B cell (primary cell): ENCODE measurements at places on chromosomes 11 and 22.

DNA sequence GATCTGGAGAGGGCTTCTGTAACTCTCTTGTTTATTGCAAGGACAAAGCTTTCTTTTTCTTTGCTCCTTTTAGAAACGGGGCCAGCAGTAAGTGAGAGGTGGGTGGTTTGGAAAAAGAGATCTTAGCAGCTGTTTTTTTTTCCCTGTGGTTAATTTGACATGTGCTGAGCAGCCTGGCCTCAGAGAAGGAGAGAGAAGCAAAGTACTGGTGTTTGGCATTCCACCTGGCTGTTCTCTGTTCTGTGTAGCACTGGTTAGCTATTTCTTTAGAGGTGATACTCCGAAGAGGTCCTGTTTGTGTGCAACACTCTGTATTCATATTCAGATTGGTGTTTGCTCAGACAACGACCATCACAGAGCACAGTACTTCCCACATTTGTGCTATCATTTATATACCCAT lies 80.8 kb upstream of the SORL1-AS1 start:
- peaks cover 4% of the 10 kb centered on the region for H3K36me3 ChIP-seq
- no peak overlapping the region for H3K4me3 ChIP-seq
- H3K4me1 ChIP-seq = peaks cover 22% of the 10 kb centered on the region
- H3K27me3 ChIP-seq = no peaks in the 10 kb centered on the region
- no peak for DNase-seq

- H3K36me3 ChIP-seq = peaks cover 38% of the 10 kb centered on the region
- H3K27ac ChIP-seq = no peak overlapping the region
- H3K4me1 ChIP-seq = no peaks in the 10 kb centered on the region
- DNase-seq = no peak
Measured at GRCh38 chr11:129861702-129862522, 33.5 kb downstream of the NFRKB start.

DNA sequence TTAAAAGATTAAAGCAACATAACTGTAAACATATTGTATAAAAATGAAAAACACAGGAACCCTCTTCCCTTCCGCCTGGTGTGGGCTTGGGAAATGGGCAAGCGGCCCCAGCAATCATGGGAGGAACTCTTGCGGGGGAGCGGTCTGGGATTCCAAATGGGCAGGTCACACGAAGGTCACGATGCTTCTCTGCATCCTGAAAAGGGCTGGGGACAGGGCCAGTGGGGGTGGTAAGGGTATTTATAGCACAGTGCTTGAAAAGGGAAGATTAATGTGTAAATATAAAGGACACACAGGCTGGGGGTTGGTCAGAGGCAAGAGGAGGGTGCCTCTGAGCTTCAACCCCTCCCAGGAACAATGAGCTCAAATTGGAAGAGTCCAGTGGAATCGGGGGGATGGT lies 46.9 kb upstream of the OR4B1 start:
- no peak for DNase-seq
- no peaks in the 10 kb centered on the region for H3K27me3 ChIP-seq
- peaks cover 25% of the 10 kb centered on the region for H3K36me3 ChIP-seq
- no peak overlapping the region for H3K4me3 ChIP-seq

GRCh38 chr11:65308281-65308891 lies 6.3 kb upstream of the CDC42EP2 start:
- no peaks in the 10 kb centered on the region for H3K36me3 ChIP-seq
- H3K27ac ChIP-seq = no peak overlapping the region
- DNase-seq = no peak
- peaks cover under 1% of the 10 kb centered on the region for H3K27me3 ChIP-seq
- no peaks in the 10 kb centered on the region for H3K4me1 ChIP-seq

DNA sequence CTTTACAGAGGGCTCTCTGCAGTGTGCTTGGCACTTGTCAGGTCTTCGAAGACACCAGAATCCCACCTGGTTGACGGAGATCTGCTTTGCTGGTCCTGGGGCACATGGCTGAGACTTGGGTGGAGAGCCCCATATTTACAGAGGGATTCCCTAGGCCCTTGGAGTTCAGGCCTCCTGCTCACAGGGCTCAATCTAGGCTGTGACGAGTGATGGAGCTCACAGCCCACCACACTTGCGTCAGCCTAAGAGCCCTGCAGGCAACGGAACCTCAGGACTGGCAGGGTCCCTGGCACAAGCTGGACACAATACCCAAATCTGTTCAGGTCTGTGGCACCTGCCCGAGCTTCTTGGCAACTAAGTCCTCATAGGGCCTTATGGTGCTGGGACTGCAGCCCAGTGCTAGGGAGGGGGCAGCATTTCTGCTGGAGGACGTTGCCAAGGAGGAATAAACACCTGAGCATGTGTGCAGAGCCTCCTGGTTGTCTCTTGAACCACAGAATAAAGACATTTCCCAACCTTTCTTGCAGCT lies 59.1 kb downstream of the KCNC1 start:
- no peaks in the 10 kb centered on the region for H3K27me3 ChIP-seq
- no peak overlapping the region for H3K4me3 ChIP-seq
- no peaks in the 10 kb centered on the region for H3K4me1 ChIP-seq
- no peak overlapping the region for H3K27ac ChIP-seq

DNA sequence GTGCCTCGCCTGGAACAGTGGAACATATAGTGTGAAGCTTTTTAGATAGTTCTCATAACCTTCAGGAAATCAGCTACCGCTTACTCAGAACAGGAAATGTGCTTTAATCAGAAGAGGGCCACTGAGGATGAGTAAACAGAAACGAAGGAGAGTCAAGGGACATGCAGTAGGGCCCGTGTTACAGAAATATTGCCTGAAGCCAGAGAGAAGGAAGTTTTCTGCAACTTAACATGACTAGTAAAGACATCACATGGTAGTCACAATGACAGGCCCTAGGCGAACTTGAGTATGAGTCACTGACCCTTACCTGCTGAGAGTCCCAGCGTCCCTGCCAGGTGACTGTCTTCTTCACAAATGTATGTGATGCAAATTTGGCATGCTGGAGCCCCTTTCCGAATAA lies 39.4 kb downstream of the CARD18 start:
- no peak overlapping the region for H3K4me3 ChIP-seq
- H3K27ac ChIP-seq = no peak overlapping the region
- no peaks in the 10 kb centered on the region for H3K27me3 ChIP-seq
- no peaks in the 10 kb centered on the region for H3K4me1 ChIP-seq
- no peak for DNase-seq
- H3K36me3 ChIP-seq = no peaks in the 10 kb centered on the region

DNA sequence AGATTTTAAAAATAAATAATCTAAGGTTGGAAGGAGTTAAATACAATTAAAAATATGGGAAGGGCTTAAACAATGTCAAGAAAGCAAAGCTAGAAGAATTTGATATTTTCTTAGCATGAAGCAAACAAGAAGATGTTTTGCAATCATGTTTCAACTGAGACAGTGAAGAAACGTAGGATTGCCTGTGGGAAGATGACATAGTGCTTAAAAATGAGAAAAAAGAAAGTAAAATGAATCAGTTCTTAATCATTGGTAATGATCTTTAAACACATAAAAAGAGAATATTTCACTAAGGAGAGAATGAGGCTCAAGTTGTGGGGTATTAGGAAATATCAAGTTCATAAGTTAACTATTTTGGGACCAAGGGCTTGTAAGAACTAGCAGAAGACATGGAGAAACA lies 855.0 kb downstream of the METTL15 start:
- H3K36me3 ChIP-seq = no peaks in the 10 kb centered on the region
- H3K4me3 ChIP-seq = no peak overlapping the region
- DNase-seq = no peak
- no peaks in the 10 kb centered on the region for H3K27me3 ChIP-seq

DNA sequence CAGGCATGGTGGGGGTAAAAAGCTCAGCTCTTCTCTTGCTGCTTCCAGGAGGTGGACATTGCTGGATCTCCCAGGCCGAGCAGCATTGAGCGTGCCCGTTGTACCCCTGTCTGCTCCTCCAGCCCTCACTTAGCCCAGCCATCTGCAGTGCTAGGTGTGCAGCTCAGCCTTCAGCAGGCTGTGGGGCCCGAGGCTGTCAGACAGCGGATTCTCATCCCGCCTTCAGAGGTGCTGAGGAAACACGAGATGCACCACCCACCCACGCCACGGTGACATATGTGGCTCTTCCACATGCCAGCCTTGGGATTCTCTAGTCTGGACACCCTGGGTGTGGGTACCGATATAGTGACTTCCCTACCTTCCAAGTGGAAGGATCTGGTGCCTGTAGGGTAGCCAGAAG lies 48.9 kb upstream of the NECTIN1 start:
- DNase-seq = no peak

- DNase-seq = no peak
- no peak overlapping the region for H3K27ac ChIP-seq
- no peaks in the 10 kb centered on the region for H3K36me3 ChIP-seq
- no peak overlapping the region for H3K4me3 ChIP-seq
Measured at GRCh38 chr22:44639891-44640617, 62.0 kb upstream of the PRR5 start.

- no peaks in the 10 kb centered on the region for H3K4me1 ChIP-seq
- H3K36me3 ChIP-seq = no peaks in the 10 kb centered on the region
- no peak overlapping the region for H3K27ac ChIP-seq
- DNase-seq = no peak
- H3K27me3 ChIP-seq = no peaks in the 10 kb centered on the region
Measured at GRCh38 chr11:28815110-28815509, 706.9 kb downstream of the METTL15 start.

- H3K27ac ChIP-seq = no peak overlapping the region
- H3K36me3 ChIP-seq = no peaks in the 10 kb centered on the region
- H3K27me3 ChIP-seq = no peaks in the 10 kb centered on the region
- no peak overlapping the region for H3K4me3 ChIP-seq
- no peak for DNase-seq
Measured at GRCh38 chr11:69489746-69490365, 8.4 kb downstream of the LINC01488 start.

DNA sequence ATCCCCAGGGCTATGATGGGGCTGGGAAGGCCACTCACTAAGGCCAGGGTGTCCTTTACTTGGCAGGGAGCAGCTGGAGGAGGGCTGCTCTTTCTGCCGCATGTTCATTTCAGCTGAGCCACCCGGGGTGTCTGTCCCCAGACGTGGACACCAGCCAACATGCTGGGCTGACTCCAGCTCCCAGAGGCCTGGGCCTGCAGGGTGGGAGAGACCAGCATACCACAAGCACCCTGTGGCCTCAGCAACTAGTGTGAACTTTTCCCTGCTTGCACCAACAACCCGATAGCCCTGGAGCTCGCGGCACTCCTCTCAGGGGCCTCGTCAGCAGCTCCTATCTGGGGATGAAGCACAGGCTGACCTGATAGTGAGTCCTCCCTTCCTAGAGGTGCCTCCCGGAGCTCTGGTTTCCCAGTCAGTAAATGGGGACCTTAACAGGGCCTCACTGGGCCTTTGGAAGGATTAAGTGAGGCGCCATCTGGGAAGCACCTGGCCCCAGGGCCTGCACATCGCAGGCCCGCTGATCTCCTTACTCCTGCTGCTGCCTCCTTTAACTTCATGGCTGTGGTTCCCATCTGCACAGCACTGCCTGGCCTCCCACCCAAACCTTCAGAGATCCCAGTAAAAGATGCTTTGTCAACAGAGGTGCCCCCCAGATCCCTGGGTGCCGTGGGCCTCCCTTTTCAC lies 83.4 kb downstream of the GALNT18 start:
- no peak overlapping the region for H3K27ac ChIP-seq
- DNase-seq = no peak
- H3K36me3 ChIP-seq = no peaks in the 10 kb centered on the region
- no peak overlapping the region for H3K4me3 ChIP-seq

- no peaks in the 10 kb centered on the region for H3K4me1 ChIP-seq
- peaks cover 10% of the 10 kb centered on the region for H3K27me3 ChIP-seq
- H3K27ac ChIP-seq = no peak within 1 kb of the TSS
- no peaks in the 10 kb centered on the region for H3K36me3 ChIP-seq
Measured at GRCh38 chr22:41969110-41969646, at the start of gene SEPTIN3. Gene SEPTIN3 (plus strand): TSS chr22:41969443. CDS start chr22:41971493, 2,050 bp downstream.

GRCh38 chr22:46233231-46233630 lies 16.9 kb downstream of the CDPF1 start:
- DNase-seq = no peak
- H3K4me1 ChIP-seq = no peaks in the 10 kb centered on the region
- no peak overlapping the region for H3K27ac ChIP-seq
- H3K4me3 ChIP-seq = no peak overlapping the region

DNA sequence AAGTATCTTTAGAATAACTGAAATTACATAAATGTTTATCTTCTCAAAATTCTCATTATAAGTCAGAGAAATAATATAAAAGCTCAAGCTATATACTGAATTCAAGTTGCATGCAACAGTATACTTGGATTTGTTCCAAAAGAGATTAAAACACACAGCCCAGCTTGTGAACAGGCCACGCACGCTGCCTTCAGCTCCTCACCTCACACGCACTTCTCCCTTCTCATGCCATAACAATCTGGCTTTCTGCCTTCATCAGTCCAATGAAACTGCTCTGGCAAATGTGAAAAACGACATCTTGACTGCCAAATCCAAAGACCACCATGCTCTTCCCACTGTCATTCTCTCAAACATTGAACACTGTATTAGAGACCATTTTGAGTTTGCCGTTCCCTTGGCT lies 22.1 kb downstream of the ATP6V1E1 start:
- H3K4me1 ChIP-seq = no peaks in the 10 kb centered on the region
- no peak overlapping the region for H3K27ac ChIP-seq
- H3K27me3 ChIP-seq = no peaks in the 10 kb centered on the region
- DNase-seq = no peak
- H3K36me3 ChIP-seq = no peaks in the 10 kb centered on the region
